Activated CD4-positive, alpha-beta T cell treated with anti-CD3 and anti-CD28 coated beads, Interleukin-10, Interleukin-2, amounts not matched to agents 100 ng/mL and 50 ng/mL, durations not matched to agents 16 hours and 8 hours (primary cell): ENCODE measurements at places on chromosomes 7 and 10.

DNA sequence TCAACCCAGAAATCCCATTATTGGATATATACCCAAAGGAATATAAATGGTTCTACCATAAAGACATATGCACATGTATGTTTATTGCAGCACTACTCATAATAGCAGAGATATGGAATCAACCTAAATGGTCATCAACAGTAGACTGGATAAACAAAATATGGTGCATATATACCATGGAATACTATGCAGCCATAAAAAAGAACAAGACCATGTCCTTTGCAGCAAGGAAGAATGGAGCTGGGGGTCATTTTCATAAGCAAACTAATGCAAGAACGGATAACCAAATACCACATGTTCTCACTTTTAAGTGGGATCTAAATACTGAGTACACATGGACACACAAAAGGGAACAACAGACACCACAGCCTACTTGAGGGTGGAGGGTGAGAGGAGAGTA, 2.2 kb upstream of the AFAP1L2 start:
- no peak for DNase-seq

GRCh38 chr7:4162884-4163564, 519.1 kb upstream of the FOXK1 start:
- DNase-seq: no peak

GRCh38 chr10:5511231-5511884, 12.0 kb upstream of the CALML5 start:
- no peak for DNase-seq

DNA sequence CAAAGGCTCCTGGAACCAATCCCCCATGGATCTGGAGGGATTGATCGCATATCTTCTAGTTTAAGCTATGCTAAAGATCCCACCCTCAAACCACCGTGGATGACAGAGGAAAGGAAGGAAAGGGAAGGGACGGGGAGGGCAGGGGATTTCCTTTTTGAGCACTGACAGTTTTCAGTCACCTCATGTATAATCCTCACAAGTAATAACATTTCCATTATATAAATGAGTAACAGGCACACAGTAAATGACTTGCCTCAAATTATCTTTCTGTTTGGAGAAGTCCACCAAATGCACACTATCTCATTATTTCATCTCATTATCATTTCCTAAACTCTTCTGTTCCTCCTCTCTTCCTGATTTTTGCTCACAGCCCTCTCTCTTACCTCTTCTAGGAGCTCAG, 127.1 kb upstream of the AOAH start:
- DNase-seq: peak; percentile 28

GRCh38 chr7:150629347-150629746, 2.8 kb downstream of the GIMAP6 start:
- DNase-seq: no peak
